NCI-H446 (cell line): ENCODE measurements at places on chromosomes 13 and 19.

GRCh38 chr13:60701895-60702294 lies 304.9 kb downstream of the TDRD3 start:
- no peak for DNase-seq

- DNase-seq = peak; percentile 37
These were observed 902.3 kb upstream of the MIR17HG start for GRCh38 chr13:90445179-90445578.

- DNase-seq = no peak
These were observed 2.2 kb downstream of the CERS1 start for GRCh38 chr19:18893587-18894253.

DNA sequence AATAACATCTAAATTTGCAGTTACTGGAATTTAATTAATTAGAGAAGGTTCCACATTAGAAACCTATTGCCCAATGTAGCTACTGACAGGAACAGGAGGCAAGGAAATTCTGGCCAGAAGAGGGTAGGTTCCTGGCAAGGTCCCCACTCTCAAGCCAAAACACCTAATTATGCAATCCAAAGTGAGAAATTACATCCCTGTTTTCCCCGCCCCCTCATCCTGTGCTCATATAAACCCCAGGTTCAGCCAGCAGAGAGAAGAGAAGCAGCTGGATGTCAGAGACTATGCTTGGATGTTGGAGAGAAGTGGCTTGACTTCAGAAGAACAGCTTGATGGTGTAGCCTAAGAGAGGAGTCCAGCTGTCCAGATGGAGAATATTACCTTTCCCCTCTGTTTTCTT lies 951.3 kb upstream of the PRR20A start:
- DNase-seq = peak; percentile 6

- no peak for DNase-seq
These were observed 27.6 kb downstream of the ARHGEF18 start for GRCh38 chr19:7376151-7376852.

- no peak for DNase-seq
These were observed 823 bp upstream of the ZNF567 start for GRCh38 chr19:36686365-36687213.

- DNase-seq = no peak
These were observed 53.4 kb upstream of the RGCC start for GRCh38 chr13:41403983-41404382.

GRCh38 chr13:69202996-69203395 lies 904.6 kb upstream of the ATXN8OS start:
- no peak for DNase-seq

GRCh38 chr13:28329395-28330158 lies 165.4 kb downstream of the FLT1 start:
- DNase-seq = no peak

- DNase-seq = peak; percentile 43
These were observed 7.0 kb upstream of the MYDGF start for GRCh38 chr19:4676955-4677731.

GRCh38 chr13:77265336-77265735 lies 61.6 kb downstream of the MYCBP2 start:
- no peak for DNase-seq
